ENCODE measurements at places on chromosomes 5 and 9.

DNA sequence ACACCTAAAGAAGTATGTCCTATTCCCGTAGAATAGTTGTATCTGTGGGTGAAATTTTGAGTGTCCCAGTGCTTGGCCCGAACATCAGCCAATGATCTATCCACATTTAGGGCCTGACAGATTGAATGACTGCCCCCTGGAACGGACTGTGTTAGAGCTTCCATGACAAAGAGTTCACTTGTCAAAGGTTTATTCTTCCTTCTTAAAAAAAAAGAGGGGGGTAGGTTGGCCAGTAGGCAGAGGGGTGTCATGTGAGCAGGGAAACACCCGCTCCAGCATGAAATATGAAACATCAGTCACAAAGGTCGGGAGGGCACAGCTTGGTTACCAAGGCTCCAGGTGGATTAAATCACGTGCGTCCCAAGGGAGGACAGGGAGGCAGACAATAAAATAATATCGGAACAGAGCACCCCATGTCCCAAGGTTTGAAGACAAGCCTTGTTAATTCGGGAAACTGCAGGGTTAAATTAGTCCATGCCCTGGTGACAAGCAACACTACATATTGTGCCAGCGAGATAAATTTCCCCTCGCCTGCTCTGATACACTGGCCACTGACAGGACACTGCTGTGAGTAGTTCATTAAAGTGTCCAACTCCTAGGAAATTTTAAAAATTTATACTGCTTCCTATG, 401.2 kb downstream of the IRX1 start:
- DNase-seq = no peak

DNA sequence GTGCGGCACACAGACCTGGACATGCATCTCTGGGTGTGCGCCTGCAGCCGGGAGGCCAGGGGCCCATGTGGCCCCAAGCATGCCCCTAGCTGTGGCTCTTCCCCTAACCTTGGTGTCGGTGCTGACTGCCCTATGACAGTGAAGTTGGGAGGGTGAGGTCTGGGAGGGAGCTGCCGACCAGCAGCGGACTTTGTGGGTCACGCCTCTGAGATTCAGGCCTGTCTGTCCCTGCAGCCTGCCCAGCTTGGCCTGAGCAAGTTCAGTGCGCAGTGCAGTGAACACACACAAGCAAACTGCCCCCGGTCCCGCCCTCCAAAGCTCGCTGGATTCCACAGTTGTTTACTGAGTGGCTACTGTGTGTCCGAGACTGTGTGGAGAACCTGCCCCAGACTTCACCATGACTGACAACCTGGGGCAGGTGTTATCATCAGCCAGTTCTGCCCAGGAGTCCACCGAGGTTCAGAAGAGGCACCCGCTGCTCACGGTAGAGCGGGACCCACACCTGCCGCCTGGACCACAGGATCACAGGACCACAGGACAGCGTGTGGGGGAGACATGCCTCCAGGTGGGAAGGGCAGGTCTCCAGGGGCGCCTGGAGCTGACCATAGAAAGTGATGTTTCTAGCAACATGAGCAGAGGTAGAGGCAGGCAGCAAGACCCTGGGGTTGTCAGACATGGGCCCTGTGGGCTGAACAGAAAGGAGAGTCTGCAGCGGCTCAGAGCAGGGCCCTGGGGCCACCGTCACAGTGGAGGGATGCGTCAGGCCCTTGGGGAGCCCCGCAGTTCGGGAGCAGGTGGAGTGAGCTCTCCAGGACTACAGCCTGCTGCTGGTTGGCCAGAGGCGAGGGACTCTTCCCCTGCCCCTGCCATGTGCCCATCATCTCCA, 105.1 kb downstream of the PHF2 start:
- no peak for DNase-seq

DNA sequence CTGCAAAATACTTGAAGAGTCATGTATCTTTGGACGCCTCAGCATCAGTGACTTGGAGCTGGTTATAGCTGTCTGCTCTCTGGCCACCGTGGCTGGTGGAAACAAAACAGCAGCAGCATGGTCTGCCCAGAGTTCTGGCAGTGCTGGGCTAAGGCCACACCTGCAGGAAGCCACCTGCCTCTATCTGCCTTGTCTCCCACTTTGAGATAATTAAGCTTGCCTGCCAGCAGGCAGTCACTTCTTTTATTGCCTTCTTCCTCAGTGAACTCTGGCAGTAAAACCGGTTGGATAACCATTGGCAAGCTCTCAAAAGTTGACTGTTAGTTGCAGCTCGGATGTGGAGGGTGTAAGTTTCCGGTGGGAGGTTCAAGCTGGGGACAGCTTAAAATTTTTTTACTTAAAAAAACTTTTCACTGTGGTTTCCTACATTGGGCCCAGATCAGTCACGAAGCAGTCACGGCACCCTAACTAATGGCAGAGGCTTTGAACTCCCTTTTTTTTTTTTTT, 4.9 kb downstream of the SMIM3 start:
- DNase-seq = peak; percentile 42

GRCh38 chr9:93297659-93298497, 113.9 kb downstream of the WNK2 start:
- DNase-seq = no peak

GRCh38 chr9:2163231-2163885, 148.2 kb downstream of the SMARCA2 start:
- no peak for DNase-seq

DNA sequence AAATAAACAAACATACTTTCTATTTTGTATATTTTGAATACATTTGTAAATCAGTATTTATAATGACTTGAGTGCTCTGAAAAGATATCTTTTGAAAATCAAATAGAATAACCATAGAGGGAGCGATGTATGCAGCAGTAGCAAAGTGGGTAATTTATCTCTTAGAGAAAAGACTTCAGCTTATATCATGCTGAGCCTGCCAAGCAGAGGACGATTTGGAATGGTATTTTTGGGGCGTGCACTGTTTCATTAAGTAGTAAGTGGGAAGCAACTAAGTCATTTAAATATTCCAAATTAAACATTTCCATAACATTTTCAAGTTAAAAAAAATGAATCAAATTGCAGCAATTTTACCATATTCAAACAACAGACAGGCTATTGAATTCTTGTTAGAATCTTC, 147.6 kb downstream of the CDH10 start:
- no peak for DNase-seq

DNA sequence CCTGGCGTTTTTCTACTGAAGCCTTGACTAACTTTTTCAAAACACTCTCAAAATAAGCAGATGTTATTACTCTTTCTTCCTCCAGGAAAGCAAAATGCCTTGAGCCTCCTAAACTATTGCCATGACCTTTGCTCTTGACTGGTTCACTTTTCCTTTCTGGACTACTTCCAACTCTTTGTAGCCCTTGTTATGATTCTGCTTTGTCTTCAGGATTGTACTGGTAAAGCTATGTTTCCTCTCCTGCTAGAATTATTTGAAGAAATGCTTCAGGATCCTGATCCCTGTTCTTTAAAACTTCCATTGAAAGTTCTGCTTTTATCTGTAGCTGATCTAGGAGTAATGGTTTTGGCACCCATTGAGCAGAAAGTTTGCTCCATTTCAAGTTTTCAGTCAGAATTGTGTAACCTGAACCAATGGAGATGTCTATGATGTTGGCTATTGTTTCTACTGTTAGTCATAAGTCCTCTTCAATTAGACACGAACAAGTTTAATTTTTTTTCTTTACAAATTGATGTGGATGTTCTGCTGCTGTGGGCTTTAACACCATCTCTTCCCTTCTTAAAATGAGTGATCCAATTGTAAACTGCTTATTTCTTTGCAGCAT, 1356.4 kb downstream of the EFNA5 start:
- no peak for DNase-seq

DNA sequence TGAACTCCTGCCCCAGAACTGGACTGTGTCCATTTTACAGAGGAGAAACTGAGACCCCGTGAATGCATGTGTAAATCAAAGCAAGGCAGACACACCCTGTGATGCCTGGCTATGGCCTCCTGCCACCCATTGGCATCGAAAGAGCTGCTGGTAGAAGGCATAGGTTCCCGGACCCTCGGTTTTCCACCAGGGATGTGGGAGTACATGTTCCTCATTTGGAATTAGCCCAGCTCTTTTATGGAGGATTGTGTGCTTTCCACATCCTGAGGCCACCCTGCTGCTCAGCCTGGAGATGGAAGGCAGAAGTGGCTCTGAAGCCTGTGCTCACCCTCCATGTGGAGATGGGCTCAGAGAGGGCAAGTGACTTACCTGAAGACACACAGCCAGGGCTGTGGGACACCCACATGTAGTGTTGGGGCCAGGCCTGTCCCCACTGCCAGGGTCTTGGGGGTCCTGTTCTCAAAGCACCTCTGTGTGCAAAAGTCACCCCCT, 2.8 kb downstream of the SUSD3 start:
- DNase-seq = no peak

DNA sequence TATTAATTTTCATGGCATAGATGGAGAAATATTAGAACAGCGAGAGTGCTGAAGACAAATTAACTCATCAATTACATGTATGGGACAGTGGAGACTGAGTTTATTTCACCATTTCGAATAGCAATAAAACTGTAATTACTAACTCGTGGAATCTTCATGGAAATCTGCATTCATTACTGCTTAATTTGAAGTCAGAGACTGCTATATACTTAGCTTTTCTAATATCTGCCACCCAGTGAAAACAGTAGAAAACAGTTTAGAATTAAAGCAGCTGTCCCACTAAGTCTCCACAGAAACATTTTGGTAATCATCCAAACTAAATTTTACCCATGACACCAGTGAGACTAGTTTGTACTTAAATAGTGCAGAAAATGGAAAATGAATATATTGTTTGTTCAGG, 56.8 kb downstream of the IZUMO3 start:
- no peak for DNase-seq

- DNase-seq = no peak
These were observed 37.2 kb upstream of the SMIM32 start for GRCh38 chr5:136230176-136230575.

DNA sequence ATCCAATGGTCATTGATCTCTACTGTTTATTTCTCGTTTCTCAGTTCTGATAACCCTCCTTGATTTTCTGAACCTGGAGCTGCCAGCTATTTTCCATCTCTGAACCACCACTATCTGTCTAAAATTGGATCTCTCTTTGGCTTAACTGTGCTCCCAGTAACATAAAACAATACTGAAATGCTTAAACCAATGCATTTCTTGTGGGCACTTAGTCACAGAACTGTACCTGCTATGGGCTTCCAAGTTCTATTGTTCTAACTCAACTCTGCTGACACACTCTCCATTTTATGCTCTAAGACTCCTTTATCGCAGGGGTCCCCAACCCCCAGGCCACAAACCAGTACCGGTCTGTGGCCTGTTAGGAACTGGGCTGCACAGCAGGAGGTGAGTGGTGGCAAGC, 120.6 kb downstream of the LHFPL2 start:
- no peak for DNase-seq

- DNase-seq = no peak
These were observed 153.6 kb downstream of the FGF18 start for GRCh38 chr5:171573021-171573420.

DNA sequence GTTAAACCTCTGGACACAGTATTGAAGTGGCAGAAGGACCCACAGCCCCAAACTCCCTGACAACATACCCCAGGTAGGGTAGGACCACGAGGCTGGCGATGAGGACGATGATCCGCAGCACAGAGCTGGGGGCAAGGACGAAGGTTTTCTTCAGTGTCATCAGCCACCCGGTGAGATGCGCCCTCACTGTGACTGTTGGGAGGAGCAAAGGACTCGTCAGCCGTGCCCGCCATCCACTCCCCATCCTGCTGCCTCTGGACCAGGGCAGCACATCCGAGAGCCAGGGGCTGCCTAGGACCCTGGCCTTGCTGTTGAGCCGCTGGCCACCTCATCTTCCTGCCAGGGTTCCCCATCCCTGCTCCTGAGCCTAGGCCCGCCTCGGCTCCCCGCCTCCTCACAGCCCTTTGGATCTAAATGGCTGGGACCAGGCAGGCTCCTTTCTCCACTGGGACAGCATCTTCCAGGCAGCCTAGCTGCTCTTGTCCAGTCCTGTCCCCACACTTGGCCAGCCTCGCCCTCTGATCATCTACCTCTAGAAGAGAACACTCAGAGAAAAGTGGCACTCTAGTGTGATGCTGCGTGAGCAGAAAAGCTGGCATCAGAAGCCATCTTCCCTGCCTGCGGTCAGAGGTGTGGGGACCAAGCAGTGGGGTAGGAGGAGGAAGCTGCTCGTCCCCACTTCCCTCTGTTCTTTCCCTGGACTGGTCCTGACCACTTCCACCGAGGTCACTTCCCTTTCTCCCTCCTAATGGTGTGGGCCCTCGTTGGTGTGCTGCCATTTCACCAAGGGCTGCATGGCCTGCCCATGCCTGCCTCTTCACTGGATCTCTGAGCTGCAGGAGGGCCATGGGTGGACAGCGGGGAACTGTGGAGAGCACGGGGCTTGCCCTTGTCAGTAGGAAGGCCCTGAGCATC, 49.2 kb downstream of the OTULIN start:
- DNase-seq = no peak

- no peak for DNase-seq
These were observed 352.5 kb downstream of the KIF4B start for GRCh38 chr5:155366096-155366495.

DNA sequence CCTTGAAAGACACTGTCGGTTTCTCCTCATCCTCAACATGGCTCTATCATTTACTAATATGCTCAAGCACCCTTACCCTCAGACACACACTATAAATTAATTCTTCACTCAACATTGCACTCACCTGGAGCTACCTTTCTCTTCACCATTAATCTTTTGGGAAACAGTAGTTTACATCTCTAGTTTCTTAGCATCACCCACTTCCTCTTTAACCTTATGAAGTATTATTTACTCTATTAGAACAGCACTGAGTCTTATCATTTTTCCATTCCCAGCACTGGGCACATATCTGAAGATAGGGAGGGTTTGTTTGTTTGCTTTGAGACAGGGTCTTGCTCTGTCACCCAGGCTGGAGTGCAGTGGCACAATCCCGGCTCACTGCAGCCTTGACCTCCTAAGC, 213.5 kb downstream of the SMARCA2 start:
- DNase-seq = no peak

GRCh38 chr9:113228130-113228665, 6.9 kb downstream of the SLC31A1 start:
- DNase-seq = no peak

- DNase-seq = no peak
These were observed 3.4 kb upstream of the IFNA10 start for GRCh38 chr9:21210311-21210710.

DNA sequence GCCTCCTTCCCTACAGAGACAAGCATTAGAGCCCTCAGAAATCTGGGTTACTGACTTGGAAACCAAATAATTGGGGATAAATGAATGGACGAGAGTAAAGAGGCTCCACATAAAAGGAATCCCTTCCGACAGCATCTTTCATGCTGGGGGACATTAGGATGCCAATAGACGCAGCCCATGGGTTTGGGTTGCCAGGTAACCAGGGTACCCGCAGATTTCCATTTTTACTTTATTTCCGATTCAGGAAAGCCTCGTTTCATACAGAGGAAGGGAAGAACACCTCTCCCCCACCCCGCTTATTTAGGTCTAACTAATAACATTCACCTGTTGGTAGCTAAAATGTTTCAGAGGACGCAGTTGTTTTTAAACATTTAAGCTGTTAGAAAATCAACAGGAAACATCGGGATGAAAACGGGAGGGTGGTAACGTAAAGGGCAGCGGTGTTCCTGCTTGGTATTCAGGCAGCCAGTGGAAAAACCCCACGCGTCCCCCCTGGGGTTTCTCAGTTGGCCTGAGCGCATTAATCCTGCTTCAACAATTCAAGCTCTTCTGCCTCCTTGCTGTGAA, 179.5 kb downstream of the YTHDC2 start:
- DNase-seq = no peak

Measured in stimulated activated CD4-positive, alpha-beta T cell treated with anti-CD3 and anti-CD28 coated beads, Interleukin-1b, Interleukin-23, amount 100 ng/mL, for 4 hours (primary cell).